ENCODE measurements at places on chromosomes 16 and 17.

DNA sequence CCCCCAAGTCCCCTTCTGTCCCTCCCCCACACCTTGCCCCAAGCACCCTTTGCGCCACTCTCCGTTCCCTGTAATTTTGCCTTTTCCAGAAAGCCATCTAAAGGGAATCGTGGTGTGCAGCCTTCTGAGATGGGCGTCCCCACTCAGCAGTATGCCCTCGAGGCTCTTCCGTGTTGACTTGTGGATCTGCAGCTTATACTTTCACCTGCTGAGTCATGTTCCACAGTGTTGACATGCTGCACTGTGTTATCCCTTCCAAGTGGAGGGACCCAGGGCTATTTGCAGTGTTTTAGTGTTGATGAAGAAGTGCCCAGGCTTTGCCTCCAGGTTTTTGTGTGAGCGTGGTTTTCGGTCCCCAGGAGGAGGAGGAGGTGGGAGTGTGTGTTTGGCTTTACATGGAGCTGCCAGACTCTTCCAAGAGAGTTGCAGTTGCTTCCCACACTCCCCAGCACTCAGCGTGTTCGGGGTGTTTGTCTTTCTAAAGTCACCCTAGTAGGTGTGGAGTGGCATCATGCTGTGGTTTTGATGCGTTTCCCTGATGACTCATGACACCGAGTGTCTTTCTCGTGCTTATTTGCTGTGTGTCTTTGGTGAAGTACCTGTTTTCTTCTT, 32.1 kb upstream of the JPT2 start:
- DNase-seq: no peak

GRCh38 chr17:30296499-30297080, 4.8 kb upstream of the BLMH start:
- no peak for DNase-seq

DNA sequence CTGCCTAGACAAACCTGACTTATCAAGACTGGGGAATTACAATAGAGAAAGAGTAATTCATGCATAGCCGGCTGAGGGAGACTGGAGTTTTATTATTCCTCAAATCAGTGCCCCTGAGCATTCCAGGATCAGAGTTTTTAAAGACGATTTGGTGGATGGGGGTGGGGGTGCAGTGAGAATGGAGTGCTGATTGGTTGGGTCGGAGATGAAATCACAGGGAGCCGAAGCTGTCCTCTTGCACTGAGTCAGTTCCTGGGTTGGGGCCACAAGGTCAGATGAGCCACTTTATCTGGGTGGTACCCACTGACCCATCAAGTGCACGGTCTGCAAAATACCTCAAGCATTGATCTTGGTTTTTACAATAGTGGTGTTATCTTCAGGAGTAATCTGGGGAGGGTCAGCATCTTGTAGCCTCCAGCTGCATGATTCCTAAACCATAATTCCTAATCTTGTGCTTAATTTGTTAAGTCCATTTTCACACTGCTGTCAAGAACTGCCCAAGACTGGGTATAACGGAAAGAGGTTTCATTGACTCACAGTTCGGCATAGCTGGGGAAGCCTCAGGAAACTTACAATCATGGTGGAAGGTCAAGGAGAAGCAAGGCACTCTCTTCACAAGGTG, 69.6 kb downstream of the MARF1 start:
- DNase-seq: no peak

GRCh38 chr17:44558334-44558709, 1.0 kb downstream of the FZD2 start:
- no peak for DNase-seq

- no peak for DNase-seq
Measured at GRCh38 chr16:86556576-86556975, 1.5 kb upstream of the MTHFSD start.

- peak; percentile 55 for DNase-seq
Measured at GRCh38 chr17:4594931-4595684, 10.8 kb downstream of the SMTNL2 start.

GRCh38 chr17:46922487-46922803, 515 bp upstream of the GOSR2 start:
- DNase-seq: no peak

DNA sequence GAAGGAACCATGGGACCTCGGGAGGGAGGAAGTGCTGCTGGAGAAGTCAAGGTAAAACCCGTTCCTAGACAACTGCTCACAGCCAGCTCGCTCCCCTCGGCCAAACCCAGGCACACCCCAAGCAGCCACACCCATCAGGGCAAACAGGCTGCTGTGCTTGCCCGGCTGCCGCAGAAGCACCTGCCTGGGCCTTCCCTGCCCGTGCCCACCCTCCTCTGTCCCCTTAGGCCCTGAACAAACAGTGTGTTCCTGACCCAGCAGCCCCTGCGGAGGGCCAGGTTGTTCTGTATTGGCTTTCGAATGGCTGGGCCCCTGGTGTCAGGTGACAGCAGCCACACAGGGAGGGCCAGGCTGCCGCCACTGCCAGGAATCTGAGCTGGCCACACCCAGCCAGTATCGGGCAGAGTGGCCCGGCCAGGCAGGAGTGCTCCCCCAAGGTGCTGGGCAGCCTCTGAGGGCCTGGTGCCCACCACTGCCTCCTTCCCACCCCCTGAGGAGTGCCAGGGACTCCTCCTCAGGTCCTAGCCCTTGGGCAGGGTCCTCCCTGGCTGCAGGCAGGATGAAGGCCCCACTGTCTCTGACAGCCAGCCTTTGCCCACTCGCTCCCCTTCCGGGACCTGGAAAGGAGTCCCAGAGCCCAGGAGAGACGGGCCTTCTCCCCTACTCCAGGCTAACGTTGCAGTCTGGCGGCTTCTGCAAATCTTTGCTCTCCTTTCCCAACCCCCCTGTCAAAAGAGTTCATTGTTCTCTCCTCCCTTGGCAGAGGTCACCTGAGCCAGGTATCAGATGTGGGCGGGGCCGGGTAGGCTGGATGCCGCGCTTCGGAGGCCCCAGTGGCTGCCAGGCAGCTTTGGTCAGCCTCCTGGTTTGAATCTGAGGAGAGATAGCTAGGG, 24.0 kb downstream of the LLGL2 start:
- no peak for DNase-seq

- DNase-seq: no peak
Measured at GRCh38 chr16:50651835-50652438, 29.2 kb downstream of the SNX20 start.
